ENCODE measurements at places on chromosomes 4 and X.

DNA sequence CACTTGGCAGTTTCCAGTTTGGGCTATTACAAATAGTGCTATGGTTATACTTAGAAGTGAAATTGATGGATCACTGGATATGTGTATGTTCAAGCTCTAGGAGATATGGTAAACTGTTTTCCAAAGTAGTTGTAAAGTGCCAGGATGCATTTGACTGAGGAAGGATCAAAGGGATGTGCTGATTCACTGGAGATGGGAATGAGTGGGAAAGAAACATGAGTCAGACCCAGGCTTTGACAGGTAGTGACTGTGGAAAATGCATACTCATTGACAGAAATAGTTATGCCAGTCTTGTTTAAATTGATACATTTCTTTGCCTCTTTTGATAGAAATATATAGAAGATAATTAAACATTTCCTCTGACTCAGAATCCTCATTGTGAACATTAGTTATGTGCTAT lies 77.9 kb downstream of the CEP135 start:
- no peak for DNase-seq

GRCh38 chr4:108646706-108647105 lies 3.7 kb upstream of the OSTC start:
- DNase-seq: no peak

DNA sequence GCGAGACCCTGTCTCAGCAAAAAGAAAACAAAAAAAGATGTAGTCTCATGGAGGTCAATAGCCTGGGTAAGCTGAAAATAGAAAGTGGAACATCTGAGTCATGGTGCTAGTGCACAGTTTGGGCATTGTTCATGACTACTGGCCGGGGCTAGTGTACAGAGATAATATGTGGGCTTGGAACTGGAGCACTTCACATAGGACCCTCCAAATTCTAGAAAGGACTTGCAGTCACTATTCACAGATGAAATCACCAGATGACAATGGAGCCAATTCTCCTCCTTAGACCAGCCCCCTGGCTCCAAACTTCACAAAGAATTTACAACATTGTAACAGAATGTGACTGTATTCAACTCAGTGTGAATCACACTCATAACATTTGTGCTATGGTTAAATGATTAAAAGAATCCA lies 367.8 kb upstream of the SLC7A11 start:
- DNase-seq: no peak

GRCh38 chr4:186940476-186940875 lies 216.8 kb upstream of the FAT1 start:
- DNase-seq: no peak

DNA sequence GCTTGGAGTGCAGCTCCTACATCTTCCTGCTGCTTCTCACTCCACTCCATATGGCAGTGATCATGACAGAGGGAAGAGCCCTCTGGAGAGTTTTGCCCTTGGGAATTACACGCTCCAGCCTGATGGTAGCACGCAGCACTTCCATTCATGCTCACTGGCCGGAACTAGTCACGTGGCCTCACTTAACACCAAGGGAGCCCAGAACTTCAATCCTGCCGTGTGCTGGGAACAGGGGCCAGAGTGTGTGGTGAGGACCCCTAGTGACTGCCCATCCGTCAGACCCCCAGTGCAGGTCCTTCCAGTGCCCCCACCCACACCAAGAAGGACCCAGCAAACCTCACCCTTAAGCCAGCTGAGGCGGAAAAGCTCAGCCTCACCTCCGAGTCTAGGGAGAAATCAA lies 230.7 kb downstream of the EVC2 start:
- no peak for DNase-seq

GRCh38 chr4:73599182-73599581 lies 21.1 kb downstream of the RASSF6 start:
- DNase-seq: no peak

DNA sequence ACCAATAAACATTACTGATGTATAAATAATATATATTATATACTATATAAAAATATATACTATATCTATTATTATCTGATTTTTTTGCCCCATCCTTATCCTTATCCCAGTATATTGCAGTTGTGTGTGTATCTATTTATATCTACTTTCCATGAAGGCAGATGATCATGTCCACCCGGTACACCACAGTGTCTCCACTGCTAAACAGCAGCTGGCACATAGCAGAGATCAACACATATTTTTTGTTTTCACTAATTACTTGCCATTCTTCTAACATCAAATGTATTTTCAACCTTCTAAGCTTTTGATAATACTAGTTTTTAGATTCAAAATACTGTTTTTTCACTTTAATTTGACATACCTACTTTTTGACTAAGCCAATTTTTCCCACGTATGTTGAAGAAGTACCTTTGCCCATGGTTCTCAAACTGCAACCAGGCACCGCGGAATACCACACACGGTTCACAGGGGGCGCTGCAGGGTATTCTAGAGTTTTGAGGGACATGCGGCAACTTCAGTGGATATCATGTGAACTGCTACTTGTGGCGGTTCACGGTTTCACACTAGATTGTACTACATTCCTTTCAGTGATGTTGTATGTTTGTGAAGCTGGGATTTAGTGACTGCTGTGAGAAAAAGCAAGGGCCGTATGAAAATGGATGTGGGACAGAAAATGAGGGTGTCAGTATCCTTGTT lies 182.5 kb upstream of the NPY2R start:
- DNase-seq: no peak

DNA sequence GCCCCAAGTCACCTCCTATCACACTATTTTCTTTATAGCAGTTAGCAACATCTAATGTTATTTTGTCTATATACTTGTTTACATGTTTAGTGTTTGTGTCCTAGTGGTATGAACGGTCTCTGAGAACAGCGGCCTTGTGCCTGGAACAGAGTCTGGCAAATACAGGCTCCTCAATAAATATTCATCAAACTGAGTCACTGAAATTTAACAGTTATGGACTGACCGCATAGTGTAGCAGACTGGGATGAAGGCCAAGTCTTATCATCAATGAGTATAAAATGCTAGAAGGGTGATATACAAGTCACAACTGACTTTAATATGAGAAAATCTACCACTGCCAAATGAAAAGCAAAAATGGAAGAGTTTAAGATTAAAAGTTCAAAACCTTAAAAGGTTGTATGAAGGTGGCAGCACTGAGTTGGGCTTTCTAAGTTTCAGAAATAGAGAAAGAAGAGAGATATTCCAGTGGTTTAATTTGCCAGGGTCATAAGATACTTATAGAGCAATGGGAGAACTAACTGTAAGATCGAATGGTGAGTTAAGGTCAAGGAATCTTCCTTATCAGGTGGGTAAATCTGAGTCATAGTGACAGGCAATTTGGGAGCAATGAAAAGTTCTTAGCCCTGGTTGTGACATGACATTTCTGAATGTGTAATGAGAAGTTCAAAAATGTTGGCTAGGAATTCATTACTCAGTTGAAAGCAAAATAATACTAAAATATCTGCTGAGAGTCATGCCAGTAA lies 34.9 kb downstream of the ELOVL6 start:
- no peak for DNase-seq

- DNase-seq: no peak
Observed at GRCh38 chr4:130131536-130131935, 1035.6 kb downstream of the C4orf33 start.

DNA sequence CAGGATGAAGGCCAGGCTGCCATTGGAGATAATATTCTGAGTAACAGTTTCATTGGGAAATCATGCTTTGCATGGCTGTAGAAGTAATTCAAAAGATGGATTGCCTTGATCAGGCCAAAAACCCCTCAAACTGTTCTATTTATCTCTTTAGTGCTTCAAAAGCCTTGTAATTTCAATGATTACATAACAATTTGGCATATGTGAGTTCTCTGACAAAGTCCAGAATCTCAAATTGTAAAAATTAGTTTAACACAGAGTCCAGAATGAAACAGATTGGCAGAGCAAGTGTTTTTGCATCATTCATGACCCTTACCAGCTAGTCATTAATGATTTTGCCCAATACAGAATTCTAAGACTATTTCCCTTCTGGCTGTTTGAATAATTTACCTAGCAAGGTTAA lies 347.3 kb downstream of the SPRY1 start:
- DNase-seq: no peak

Measured in mesenteric fat pad (tissue), 1 donor.